ENCODE measurements at places on chromosomes 1 and 21.

- no peak for DNase-seq
Observed at GRCh38 chr1:79657951-79658658, 651.6 kb upstream of the ADGRL4 start.

DNA sequence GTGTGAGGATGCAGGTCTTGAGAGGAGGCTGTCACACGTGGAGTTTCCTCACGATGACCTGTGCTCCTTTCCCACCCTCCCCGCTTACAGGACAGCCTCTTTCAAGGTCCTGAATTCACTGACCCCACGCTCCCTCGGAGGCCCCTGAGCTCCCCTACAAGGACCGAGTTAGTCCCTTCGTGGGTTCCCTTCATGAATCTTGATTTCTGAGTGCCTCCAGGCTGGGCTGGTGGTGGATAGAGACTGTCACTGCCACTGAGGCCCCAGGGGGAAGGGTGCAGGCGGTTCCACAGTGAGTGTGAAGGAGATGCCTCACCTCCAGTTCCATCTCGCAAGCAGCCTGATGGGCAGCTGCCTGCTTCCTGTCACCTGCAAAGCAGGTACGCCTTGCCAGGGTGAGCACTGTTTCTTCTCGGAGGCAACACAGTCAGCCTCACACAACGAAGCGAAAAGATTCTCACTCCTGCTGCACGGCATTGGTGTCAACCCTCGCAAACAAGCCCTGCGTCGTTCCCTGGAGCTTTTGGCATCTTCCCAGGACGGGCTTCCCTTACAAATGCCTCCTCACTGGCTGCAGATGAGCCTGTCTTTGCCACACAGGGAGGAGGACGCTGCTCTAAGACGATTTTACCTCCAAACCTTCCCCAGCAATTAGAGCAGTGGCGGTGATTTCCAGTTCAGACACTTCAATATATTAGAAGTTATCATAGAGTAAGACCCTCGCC is 26.7 kb upstream of the PCP4 start:
- no peak for DNase-seq

GRCh38 chr1:226370144-226370923 is 37.6 kb downstream of the PARP1 start:
- DNase-seq, result no peak

- DNase-seq, result no peak
Observed at GRCh38 chr1:81408419-81408818, 392.3 kb upstream of the ADGRL2 start.

GRCh38 chr1:15399710-15400109 is 10.0 kb upstream of the EFHD2 start:
- no peak for DNase-seq

GRCh38 chr1:49298304-49298703 is 521.6 kb upstream of the BEND5 start:
- no peak for DNase-seq

DNA sequence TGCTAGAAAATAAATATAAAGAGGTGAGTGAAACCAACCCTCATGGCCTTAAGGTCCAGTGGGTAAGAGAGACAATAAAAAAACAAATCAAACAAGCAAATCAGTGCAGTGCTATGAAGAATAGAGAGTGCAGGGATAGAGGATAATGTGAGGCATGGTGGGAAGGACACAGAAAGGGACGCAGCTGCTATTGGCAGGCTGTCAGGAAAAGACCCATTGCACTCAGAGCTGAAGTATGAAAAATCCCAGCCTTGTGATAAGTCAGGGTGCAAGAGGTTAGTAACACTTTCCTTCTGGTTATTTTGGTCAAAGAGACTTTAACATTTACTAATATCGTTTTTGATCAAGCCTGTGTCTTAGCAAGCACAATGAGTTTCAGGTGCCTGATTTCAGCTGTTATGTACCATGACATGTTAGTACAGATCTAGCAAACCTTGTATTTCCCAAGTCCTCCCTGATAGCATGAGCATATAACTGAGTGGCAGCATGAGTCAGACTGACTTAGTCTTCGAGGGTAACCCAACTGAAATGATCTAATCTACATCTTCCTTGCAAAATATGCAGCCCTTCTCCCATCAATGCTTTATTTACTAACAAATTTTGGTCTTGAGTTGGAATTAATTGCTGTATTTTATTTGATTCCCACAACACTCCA is 31.7 kb downstream of the CHML start:
- DNase-seq, result no peak

- no peak for DNase-seq
Observed at GRCh38 chr1:73832276-73833181, 365.4 kb downstream of the LRRIQ3 start.

DNA sequence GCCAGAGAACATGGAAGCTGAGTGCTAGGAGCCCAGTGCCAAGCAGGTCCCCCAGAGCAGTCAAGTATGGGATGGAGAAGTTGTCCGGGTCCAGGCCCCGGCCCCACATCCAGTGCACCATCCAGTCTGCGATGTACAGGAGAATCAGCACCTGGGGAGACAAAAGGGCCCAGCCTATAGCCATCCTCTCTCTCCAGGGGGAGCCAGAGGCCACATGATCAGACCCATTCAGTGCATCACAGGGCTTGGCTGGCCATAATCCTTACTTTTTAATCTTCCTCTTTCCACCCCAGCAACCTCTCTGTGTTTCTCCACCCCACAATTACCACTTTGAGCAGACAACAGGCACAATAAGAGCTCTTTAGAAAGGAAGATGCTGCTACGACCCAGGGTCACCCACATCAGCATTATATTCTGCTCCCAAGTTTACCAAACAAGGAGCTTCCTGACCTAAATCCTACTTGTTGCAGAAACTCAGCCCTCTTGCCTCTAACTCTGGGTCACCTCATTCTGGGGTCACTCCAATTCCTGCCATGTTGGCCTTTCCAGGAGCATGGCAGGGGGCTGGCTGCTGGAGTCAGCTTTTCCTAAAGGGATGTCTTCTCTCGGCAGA is 16.4 kb upstream of the RAB29 start:
- DNase-seq, result peak; percentile 42

GRCh38 chr21:16195538-16195910 is 465.7 kb downstream of the USP25 start:
- DNase-seq, result no peak

DNA sequence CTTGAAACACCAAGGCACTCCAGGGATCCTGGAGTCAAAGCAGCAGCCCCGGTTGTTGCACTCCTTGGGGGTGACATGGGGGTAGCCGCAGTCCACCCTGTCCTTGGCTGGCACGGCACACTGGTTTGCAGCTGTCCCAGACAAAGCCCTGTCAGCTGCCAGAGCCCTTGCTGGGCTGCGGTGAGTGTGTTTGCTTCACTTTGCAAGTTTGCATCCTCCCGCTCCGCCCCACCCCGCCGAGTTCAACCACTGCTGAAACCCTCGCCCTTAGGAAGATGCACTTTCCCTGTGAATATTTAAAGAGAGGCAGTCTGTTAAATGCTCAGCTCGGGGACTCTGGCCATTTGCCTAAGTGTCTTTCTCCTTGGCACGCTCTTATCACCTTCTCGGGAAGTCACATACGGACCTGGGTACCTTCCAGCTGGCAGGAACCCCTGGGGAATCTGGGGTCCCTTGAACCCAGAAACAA is 1.7 kb downstream of the TFF3 start:
- DNase-seq, result no peak

GRCh38 chr21:32803651-32804050 is 32.1 kb upstream of the PAXBP1 start:
- no peak for DNase-seq

GRCh38 chr21:25171438-25171837 is 435.8 kb downstream of the MRPL39 start:
- no peak for DNase-seq

- DNase-seq, result no peak
Observed at GRCh38 chr1:53769780-53770179, 30.8 kb upstream of the GLIS1 start.

DNA sequence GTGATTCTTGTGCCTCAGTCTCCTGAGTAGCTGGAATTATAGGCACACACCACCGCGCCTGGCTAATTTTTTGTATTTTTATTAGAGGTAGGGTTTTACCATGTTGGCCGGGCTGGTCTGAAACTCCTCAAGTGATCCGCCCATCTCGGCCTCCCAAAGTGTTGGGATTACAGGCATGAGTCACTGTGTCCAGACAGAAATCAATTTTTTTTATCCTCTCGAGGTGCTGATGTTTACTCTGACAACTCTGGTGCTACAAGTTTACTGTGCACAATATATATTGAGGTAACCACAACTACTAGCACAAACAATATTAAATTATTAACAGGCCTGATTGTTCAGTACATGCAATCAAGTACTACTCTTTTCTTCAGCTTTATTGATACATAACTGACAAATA is 39.7 kb downstream of the F13B start:
- DNase-seq, result no peak

DNA sequence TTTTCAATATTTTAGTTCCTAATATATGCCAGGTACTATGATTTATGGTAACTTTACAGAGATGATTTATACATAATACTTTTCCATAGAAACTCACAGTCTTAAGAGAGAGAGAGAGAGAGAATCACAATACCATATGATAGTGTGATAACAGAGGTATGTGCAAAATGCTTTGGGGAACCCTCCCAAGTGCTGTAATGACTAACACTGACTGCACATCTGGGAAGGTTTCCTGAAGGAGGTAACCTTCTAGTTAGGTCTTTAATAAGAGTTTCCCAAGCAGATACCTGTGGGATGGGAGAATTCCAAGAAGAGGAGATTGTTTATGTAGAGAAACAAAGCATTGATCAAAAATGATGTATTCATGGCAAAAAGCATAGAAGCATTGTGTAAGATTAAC is 34.6 kb upstream of the PIGC start:
- no peak for DNase-seq

DNA sequence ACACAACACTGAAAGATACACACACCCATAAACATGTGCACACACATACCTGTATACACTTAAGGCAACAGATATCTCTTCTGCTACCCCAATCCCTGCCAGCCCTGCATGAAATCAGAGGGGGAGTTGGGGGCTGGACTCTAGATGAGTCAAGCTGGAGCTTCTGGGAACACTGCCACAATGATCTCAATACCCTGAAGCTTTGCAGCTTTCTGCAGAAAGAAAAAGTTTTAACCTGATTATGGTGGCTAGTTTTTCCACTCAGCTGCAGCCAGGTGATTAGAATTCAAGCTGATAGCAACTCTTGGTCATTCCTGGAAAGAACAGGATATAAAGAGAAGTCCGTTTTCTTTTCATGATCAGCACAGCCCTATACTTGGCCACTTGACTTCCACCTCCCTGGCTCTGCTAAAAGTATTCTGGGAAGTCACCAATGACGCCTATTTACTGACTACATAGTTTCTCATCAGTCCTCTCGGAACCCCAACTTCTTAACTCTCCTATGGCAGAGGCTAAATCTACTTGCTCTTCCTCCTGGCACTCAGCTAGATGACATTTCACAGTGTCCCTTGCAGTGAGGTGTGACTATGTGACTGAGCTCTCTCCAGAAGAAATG is 20.7 kb upstream of the DNASE2B start:
- DNase-seq, result no peak

- no peak for DNase-seq
Observed at GRCh38 chr1:185681034-185681633, 53.1 kb upstream of the HMCN1 start.

DNA sequence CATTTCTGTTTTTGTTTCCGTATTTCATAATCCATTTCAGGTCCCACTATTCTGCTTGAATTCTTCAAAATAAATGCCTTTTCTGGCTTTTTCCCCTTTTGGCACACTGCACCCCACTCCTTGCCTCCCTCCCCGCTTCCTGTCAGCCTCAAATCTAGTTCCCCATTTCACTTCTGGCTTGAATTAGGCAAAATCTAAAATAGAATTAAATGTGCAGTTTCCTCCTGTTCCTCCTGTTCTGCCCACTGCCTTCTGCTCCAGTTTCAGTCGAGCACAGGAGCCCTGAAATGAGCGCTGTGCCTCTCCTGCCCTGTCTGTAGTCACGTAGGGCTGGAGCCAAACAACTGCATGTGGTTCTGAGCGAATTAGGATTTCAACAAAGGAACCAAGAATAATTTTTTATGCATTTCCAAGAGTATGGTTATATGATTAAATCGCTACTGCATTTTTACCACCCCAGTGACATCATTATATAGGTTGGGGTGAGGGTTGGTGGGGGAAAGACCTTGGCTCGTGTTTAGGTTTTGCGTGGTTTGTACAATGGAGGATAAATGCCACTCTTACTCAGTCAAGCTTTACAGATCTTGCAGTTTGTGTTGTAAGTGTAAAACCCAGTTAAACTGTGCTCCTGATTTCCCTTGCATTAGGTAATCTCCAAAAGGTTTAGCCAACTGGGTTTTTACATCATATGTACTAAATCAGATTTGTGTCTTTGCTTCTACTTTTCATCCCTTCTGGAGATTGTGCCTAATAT is 114.9 kb downstream of the VPS13D start:
- DNase-seq, result peak; percentile 48

GRCh38 chr1:204277563-204278219 is 63.9 kb upstream of the GOLT1A start:
- no peak for DNase-seq

GRCh38 chr1:151144474-151145303 is 1.7 kb downstream of the SEMA6C start:
- no peak for DNase-seq

- no peak for DNase-seq
Observed at GRCh38 chr1:234941321-234942011, 187.2 kb downstream of the TOMM20 start.

DNA sequence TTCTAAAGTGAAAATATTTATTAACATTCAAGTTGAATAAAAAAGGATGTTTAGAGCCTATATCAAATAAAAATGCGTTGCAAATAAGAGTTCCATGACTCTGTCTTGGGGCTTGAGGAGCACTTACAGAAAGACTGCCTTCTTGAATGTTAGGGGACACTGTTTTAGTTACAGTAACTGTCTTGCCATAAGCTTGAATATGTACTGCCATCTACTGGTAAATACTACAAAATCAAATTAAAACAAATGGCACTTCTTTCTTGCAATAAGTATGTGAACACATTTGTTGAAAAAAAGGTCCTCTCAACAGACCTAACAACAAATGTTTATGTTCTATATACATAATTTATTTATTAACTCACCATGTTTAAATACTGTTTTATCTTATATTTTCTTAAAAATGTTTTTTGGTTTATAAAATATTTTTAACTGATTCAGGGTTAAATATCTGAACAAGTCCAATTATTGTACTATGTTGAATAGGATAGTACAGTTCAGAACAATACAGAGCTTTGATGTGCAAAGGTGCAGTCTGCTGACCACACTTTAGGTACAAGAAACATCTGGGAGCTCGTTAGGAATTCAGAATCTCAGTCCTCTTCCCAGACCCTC is 199.5 kb downstream of the LRRIQ3 start:
- DNase-seq, result no peak

GRCh38 chr1:109997204-109997866 is 12.8 kb downstream of the AHCYL1 start:
- no peak for DNase-seq

- DNase-seq, result no peak
Observed at GRCh38 chr1:156110252-156110651, 4.3 kb upstream of the LMNA start.

DNA sequence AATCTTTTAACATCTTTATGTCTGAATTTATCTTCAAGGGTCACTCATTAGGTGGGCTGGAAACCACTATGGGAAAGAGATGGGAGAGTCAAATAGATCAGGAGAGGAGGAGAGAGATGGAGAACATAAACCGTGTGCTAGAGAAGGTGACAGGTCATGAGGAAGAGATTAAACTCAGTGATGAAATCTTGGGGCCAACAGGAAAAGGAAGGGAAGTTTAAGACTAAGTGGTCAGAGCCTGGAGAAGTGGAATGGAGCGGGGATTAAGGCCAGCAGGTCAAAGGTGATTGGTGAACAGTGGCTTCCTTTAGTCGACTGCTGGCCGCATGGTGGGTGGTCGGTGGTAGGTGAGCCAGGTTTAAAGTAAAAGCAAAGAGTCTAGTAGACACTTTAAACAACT is 169.3 kb upstream of the IVNS1ABP start:
- DNase-seq, result no peak

- peak; percentile 70 for DNase-seq
Observed at GRCh38 chr1:34684266-34684665, 70.6 kb upstream of the GJB5 start.
